ENCODE measurements at places on chromosomes 11 and 22.
A peak's percentile ranks its signal among the peaks of the same experiment; 100 is the strongest.

DNA sequence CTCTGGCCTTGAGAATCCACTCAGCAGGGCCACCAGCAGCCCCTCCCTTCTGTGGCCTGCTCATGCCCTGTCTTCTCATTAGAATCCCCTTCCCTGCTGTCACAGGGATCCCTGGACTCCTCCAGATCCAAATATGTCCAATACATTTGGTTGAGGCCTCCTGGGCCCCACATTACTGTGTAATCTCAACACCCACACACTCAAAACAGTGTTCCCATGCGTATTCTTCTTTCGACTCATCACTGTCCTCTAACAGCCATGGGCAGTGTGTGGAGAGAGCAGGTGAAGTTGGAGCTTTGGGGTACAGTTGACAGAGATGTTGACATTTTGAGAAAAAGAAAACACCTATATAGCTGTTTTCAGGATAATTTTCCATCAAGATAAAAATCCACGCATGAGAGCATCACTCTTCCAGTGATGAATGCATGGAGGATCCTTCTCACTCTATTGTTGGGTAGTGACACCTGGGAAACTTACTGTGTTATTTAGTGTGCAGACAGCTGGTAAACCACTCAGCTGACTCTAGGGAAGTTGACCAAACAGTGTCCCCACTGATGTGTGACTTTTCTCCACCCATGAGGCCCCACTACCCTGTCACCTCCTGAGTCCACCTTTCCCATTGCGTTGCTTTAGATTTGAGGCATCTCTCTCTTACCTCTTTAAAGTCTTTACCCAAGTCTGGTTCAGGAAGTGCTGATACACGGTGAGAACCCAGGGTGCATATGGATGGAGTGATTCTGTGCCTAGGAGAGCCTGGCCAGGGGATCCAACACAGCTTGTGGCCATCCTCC, 28.7 kb upstream of the VPREB1 start:
- H3K27ac ChIP-seq: no peak overlapping the region
- no peak overlapping the region for H3K4me3 ChIP-seq
- no peaks in the 10 kb centered on the region for H3K4me1 ChIP-seq
- H3K36me3 ChIP-seq: no peaks in the 10 kb centered on the region

- peak within 1 kb of the TSS; percentile 100 for H3K27ac ChIP-seq
- H3K36me3 ChIP-seq: peaks cover 10% of the 10 kb centered on the region
- H3K4me3 ChIP-seq: peak within 1 kb of the TSS; percentile 85
- H3K27me3 ChIP-seq: no peaks in the 10 kb centered on the region
Observed at GRCh38 chr22:41620589-41621098, at the start of gene DESI1. Gene DESI1, minus strand, starts transcription at chr22:41621043. Its CDS starts 204 bp downstream, at chr22:41620839.

- H3K4me1 ChIP-seq: no peaks in the 10 kb centered on the region
- no peak overlapping the region for H3K4me3 ChIP-seq
- H3K27me3 ChIP-seq: no peaks in the 10 kb centered on the region
- no peaks in the 10 kb centered on the region for H3K36me3 ChIP-seq
Observed at GRCh38 chr11:85109141-85109540, 518.0 kb downstream of the DLG2 start.

DNA sequence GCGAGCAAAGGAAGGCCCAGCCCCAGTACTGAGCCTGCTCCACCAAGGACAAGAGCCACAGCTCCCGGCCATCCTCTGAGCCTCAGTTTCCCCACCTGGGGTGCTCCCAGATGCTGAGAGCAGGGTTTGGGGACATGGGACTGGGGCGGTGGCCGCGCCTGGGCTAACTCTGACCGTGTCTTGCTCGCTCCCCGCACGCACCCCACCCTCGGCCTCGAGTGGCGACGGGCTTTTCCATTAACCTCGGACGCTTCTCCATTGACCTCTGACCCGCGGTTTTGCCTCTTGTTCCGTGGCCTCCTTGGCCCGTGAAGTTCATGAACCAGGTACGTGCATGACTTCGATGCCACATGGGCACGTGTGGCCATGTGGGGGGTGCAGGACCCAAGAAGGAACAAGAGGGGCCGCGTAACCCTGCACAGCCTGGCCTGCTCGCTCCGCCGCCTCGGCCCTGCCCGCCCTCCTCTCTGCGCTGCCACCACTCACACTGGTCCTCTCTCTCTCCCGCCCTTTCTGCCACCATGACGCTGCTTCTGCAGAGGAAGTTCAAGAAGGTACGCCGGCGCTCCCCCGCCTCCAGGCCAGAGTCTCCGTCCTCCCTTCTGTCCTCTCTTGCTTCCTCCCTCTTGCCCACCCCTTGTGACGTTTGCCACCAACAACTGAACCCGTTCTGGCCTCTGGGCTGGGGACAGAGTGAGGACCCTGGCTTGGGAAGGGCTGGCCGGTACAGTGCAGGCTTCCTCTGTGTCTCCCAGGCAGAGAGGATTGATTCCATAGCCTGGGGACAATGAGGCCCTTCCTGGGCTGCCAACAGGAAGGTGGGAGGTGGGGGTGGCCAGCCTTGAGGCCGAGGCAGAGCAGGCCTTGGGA, 6.9 kb downstream of the TNNT3 start:
- H3K4me3 ChIP-seq: no peak overlapping the region
- no peaks in the 10 kb centered on the region for H3K27me3 ChIP-seq
- H3K36me3 ChIP-seq: no peaks in the 10 kb centered on the region
- no peak for DNase-seq
- H3K4me1 ChIP-seq: no peaks in the 10 kb centered on the region
- no peak overlapping the region for H3K27ac ChIP-seq

DNA sequence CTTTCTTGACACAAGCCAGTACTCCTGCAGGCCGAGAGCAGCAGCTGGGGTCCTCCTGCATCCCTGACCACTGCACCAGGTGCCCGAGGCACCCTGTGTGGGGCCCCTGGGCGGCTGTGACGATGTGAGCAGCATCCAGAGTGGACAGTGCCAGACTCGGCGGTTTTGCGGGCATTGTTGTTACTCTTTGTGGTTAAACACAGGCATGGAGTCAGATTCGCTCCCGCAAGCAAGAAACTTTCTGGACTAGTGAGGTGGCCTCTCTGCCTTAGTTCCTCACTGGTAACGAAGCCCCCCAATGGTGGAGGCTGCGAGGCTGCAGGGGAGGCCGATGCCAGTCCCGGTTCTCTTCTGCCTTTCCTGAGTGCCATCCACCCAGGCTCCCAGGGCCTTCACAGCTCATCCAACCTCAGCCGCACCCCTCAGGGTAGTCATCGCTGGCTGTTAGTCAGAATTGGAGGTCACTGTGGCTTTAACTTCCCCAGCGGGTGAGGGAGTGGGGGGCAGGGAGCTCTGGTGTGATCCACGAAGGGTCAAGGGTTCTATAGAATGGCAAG, 3.7 kb upstream of the CLDN5 start:
- H3K36me3 ChIP-seq: no peaks in the 10 kb centered on the region
- peaks cover 10% of the 10 kb centered on the region for H3K27me3 ChIP-seq
- no peak overlapping the region for H3K27ac ChIP-seq
- H3K4me3 ChIP-seq: no peak overlapping the region

DNA sequence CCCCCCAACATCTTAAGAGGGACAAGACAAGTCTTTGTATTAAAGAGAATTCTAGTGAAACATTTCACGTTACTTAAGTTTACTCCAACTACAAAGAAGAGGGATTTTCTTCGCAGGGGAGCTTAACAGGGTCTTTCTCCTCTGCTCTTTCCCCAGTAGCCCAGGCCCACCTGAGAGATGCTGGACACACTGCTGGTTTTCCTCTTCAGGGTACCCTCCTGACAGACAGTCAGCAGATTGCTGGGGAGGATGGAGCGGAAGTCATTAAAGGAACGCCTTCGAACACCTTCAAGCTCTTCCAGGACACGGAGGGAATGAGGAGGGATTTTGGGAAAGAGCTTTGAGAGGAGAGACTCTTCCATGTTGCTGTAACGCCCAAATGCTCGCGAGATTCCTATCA, 39.1 kb downstream of the PI4KA start:
- H3K36me3 ChIP-seq: peaks cover 6% of the 10 kb centered on the region
- H3K27me3 ChIP-seq: no peaks in the 10 kb centered on the region
- H3K4me1 ChIP-seq: no peaks in the 10 kb centered on the region
- DNase-seq: no peak
- no peak overlapping the region for H3K27ac ChIP-seq

- DNase-seq: no peak
- no peak overlapping the region for H3K27ac ChIP-seq
- no peaks in the 10 kb centered on the region for H3K27me3 ChIP-seq
- H3K4me3 ChIP-seq: no peak overlapping the region
Observed at GRCh38 chr11:100066399-100066798, 620.7 kb upstream of the ARHGAP42 start.

- no peaks in the 10 kb centered on the region for H3K27me3 ChIP-seq
- no peak overlapping the region for H3K27ac ChIP-seq
- H3K36me3 ChIP-seq: no peaks in the 10 kb centered on the region
- H3K4me3 ChIP-seq: no peak overlapping the region
- no peaks in the 10 kb centered on the region for H3K4me1 ChIP-seq
- no peak for DNase-seq
Observed at GRCh38 chr11:91802475-91802874, 422.1 kb upstream of the FAT3 start.

DNA sequence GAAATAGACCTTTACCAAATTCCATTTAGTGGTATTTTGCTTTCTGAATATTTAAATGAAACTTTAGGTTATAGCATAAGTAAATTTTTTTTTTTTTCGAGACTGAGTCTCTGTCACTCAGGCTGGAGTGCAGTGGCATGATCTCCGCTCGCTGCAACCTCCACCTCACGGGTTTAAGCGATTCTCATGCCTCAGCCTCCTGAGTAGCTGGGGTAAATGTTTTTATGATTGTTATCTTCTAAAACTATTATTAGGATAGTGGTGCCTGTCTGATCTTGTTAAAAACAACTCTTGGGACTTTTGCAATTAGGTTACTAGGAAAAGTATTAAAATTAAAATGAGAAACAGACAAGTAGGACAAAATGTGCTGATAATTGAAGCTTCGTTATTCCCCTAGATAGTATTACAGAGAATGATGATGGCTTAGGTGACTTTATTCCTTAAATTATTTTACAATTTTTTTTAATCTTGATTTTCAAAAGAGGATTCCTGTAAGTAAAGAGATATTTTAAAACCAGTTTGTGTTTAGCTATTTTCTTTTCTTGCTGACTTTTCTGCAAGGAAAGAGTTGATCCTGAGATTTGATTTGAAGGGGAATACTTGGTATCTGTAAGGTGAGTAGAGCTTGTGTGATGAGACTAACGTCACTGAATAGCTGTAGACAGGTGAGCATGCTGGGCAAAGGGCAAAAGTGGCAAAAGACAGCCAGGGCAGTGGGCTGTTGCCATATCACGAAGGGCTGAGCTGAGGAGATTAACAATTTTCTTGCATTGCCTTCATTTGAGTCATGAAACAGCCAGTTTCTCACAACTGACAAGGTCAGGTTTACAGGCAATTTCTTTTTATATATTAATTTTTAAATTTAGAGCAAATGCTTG, 20.8 kb downstream of the CRKL start:
- H3K4me1 ChIP-seq: peaks cover 3% of the 10 kb centered on the region
- H3K27me3 ChIP-seq: no peaks in the 10 kb centered on the region
- no peak overlapping the region for H3K27ac ChIP-seq
- DNase-seq: no peak
- no peak overlapping the region for H3K4me3 ChIP-seq

- no peaks in the 10 kb centered on the region for H3K4me1 ChIP-seq
- no peak overlapping the region for H3K27ac ChIP-seq
- no peak for DNase-seq
- peaks cover 2% of the 10 kb centered on the region for H3K36me3 ChIP-seq
Observed at GRCh38 chr22:25347752-25348102, 128.3 kb downstream of the CRYBB2 start.

GRCh38 chr11:16911186-16911585, 103.0 kb downstream of the PLEKHA7 start:
- H3K27me3 ChIP-seq: no peaks in the 10 kb centered on the region
- no peaks in the 10 kb centered on the region for H3K36me3 ChIP-seq
- no peaks in the 10 kb centered on the region for H3K4me1 ChIP-seq
- no peak overlapping the region for H3K27ac ChIP-seq
- DNase-seq: no peak

GRCh38 chr11:38304926-38305325, 1706.9 kb upstream of the RAG2 start:
- no peak overlapping the region for H3K4me3 ChIP-seq
- no peak overlapping the region for H3K27ac ChIP-seq
- no peaks in the 10 kb centered on the region for H3K4me1 ChIP-seq
- H3K27me3 ChIP-seq: no peaks in the 10 kb centered on the region
- no peaks in the 10 kb centered on the region for H3K36me3 ChIP-seq

GRCh38 chr22:50699001-50699755, 26.6 kb downstream of the SHANK3 start:
- DNase-seq: no peak
- no peaks in the 10 kb centered on the region for H3K4me1 ChIP-seq
- no peak overlapping the region for H3K27ac ChIP-seq
- H3K36me3 ChIP-seq: no peaks in the 10 kb centered on the region

- peak; percentile 78 for DNase-seq
- no peak overlapping the region for H3K4me3 ChIP-seq
- H3K27me3 ChIP-seq: peaks cover 4% of the 10 kb centered on the region
- no peaks in the 10 kb centered on the region for H3K4me1 ChIP-seq
- no peak overlapping the region for H3K27ac ChIP-seq
Observed at GRCh38 chr11:11731311-11732083, 109.7 kb upstream of the GALNT18 start.

- H3K27ac ChIP-seq: no peak overlapping the region
- no peaks in the 10 kb centered on the region for H3K36me3 ChIP-seq
- DNase-seq: no peak
- H3K4me1 ChIP-seq: peaks cover 7% of the 10 kb centered on the region
- H3K4me3 ChIP-seq: no peak overlapping the region
- H3K27me3 ChIP-seq: no peaks in the 10 kb centered on the region
Observed at GRCh38 chr22:17194213-17194612, 25.0 kb downstream of the ADA2 start.

DNA sequence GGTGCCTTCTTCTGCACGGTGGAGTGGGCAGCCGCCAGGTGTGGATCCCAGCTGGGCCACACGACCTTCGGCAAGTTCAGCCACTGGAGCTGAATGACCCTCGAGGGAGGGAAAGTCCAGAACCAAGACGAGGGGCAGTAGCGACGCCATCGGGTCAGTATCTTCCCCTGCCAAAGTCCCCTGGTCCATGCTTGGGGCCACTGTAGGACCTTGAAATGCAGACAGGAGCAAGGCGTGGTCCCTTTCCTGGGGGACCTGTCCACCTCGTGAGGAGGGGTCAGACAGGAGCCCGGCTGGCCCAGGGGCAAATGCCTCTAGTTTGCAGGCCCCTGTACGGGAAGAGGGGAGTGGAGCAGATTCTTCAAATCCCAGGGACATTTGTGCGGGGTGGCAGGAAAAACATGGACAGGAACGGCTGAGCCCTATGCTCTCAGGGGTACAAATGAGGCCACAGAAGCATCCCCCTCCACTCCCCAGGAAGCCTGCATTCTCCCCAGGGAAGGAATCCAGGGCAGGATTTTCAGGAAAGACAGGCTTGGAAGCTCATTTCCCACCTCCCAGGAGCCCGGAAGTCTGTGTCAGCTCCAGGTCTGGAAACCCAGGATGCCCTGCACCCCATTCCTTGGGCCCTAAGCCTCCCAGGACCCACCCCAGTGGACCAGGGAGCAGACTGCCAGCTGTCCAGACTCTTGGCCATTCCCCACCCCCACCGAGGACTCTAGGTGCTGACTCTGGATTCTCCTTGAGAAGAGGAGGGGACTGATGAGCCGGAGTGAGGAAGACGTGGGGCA, 6.6 kb downstream of the SHANK2 start:
- no peak overlapping the region for H3K4me3 ChIP-seq
- DNase-seq: no peak
- H3K27me3 ChIP-seq: no peaks in the 10 kb centered on the region
- no peaks in the 10 kb centered on the region for H3K36me3 ChIP-seq
